Cortex of kidney (tissue), 1 donor: ENCODE measurements at places on chromosomes 7 and 10.

GRCh38 chr7:141455723-141456122 lies 95.5 kb upstream of the AGK start:
- DNase-seq, result no peak

DNA sequence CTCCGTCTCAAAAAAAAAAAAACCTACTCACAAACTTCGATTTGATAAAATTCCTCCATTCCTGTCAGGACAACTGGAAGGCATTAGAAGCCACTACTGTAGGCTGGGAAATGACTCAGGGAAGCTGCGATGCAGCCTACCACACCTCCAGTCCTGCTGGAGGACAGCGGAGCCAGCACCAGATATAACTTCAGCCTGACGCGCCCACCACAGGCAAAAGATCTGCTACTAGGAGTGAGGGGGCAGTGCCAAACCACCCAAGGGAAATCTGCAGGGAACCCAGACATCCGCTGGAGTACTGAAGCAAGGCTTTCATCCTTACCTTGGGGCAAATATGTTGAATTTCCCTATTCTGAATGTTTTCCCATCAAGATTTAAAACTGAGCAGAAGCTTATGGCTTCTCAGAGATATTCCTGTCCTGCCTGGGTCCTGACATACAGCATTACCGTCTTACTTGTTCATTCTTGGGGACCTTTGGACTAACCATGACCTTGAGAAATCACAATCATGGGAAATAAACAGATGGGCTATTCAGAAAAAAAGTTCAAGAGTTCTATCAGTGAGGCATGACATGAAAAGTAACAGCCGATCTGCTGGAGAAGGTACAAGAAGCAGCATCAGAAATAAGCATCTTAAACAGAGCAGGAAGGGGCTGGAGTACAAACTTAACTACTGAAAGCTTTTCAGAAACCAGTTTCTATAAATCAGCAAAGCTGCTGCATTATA lies 20.4 kb downstream of the BCCIP start:
- DNase-seq, result no peak

DNA sequence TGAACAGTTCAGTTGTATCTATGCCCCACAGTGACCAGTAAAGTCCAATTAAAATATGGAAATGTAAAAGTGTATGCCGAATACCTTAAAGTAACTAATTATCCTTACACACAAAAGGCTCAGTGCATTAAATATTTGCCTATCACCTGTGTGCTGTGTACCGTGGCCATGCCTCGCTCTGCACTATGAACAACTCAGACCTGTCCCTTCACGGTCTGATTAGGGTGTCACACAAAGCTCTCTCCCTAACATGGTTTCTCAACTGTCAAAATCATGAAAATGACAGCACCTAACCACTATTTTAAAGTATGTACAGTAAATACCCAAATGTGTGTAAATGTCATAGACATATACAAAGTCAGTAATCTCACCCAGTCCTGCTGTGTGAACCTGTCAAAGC lies 43.1 kb downstream of the STK17A start:
- no peak for DNase-seq

DNA sequence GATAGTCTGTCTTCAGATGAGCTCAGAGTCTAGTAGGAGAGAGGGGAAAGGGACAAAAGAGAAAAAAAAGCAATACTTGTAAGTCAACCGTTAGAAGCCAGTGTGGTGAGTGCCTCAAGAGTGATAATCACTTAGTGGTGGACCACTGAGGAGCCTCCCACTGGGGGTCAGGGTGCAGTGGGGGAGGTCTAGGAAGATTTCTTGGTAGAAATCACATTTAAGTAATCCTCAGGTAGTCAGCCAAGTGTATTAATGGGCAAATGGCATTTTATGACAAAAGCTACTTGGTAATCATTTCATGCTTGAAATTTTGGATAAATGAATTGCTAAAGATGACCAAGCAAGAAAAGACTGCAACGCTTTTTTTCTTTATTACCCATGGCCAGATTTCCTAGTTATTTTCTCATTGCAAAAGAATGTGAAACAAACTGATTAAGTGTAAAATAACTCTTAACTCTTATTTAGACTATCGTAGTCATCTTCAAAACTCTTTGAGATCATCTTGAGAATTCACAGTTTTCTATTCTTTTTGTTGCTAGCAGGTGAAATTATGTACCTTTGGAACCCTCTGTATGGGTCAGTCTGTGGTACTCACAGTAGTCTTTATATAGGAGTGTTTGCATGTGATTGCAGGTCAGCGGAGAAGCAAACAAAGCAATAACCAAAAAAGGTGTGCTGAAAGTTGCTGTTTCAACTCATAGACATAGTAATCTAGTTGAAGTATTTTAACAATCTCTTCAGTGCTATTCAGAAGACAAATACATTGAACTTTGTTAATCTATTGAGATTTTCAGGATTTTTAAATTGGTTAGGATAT lies 63.9 kb downstream of the PPP1R9A start:
- no peak for DNase-seq

DNA sequence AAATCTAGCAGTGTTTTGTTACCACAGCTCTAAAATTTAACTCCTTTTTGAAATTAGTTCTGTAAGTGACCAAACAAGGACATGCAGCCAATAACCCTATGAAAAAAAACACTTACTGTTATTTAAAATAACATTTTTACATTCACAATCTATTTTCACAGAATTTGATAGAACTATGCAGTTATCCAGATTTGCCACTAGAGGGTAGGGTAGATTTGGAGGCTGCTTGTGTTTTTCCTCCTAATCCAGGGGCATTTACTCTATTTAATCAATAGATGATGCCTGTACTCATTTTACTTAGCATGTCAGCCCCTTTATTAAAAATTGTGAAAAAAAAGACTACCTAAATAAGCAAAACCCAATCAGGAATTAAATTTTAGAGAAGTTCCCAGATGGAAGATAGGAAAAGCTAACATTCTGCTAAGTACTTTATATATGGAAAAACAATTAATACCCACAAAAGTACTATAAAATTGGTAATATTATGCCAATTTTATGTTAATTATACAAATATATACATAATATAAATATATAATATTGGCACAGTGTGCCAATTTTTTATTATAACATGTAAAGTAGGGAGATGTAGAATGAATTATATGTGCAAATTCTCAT lies 18.1 kb upstream of the LIPK start:
- DNase-seq, result no peak

DNA sequence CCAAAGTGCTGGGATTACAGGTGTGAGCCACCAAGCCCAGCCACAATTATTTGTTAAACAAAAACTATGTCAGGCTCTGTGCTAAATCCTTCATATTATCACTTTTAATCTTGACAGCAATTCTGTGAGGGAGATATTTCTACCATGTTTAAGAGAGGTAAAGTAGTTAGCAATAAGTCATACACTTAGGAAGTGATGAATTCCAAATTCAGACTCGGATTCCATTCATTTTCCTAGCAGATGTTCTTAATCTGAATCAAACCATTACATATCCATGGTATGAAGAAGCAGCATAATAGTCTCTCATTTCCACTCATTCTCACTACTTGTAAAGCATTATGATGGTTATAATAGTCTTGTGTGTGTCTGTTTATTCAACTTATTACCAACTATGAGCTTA lies 2.9 kb upstream of the CD36 start:
- no peak for DNase-seq

DNA sequence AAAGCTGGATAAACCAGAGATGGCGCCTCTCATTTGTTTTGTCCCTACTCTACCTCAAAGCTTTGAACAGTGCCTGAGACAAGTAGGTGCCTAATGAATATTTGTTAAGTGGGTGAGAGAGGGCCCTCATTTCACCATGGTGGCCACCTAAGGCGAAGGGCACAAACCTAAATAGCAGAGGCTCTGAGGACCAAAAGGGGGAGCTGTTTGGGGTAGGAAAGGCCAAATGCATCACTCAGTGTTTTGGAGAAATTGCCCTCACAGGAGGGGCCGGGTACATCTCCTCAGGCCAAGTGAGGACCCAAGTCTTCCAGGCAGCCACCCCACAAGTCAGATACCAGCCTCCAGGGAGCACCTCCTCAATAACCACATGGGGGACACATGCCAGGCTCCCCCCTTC lies 14.0 kb downstream of the IMPDH1 start:
- no peak for DNase-seq

DNA sequence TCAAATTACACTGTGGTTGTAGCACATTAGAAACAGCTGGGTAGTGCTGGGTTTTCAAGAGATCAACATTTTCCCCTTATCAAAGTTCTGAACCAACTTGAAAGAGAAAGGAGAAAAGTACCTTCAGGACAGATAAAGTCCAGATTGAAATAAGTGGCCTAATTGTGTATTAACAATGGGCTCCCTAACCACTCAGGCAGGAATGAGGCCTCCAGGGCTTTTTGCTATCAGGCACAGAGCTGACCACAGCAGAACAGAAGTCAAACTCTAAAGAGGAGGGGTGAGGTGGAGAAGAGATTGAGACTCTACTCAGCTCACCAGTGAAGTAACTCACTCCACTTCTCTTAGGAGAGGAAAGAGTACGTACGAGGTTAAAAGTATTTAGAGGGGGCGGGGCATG lies 394.1 kb upstream of the PHF14 start:
- no peak for DNase-seq

- no peak for DNase-seq
Measured at GRCh38 chr7:30988351-30989005, 24.7 kb downstream of the GHRHR start.

- DNase-seq, result no peak
Measured at GRCh38 chr7:151400626-151401315, 9.1 kb downstream of the WDR86 start.

GRCh38 chr10:1411451-1411850 lies 325.9 kb downstream of the ADARB2 start:
- DNase-seq, result no peak

DNA sequence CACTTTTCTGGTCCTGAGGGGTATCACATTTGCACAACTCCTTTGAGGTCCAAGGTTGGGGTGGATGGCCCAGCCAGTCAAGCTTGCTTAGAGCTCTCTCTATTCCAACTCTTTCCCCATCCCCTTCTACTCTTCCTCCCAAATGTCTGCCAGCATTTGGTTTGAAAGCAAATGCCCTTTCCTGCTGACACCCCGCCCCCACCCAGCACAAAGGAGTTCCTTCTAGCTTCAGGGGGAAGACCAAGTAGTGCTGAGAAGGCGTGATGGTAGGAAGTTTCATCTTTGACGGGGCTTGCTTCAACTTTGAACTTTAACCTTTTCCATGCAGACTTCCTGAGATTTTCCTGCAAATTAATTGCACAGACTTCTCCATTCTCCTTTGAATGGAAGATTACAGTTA lies 137.5 kb upstream of the TCF7L2 start:
- DNase-seq, result no peak
